Placental pericyte (primary cell): ENCODE measurements at places on chromosomes 2 and 18. TPM values are rescaled to one million over a fixed set of nuclear protein-coding genes. Genes with fewer than 3 reads are reported as not detected.

MERTK gene
- total RNA-seq: 0.14 and 0.44 TPM in 2 replicates

LRATD1 gene
- 0.43 TPM in 1 of 2 replicates, not detected in the other for total RNA-seq

ANXA4 gene
- total RNA-seq: 24.1 and 32.8 TPM in 2 replicates

C2orf78 gene
- not detected in 2 replicates for total RNA-seq

KCNG3 gene
- total RNA-seq: not detected in 2 replicates

GPAT2 gene
- total RNA-seq: 1.3 TPM in 2 replicates

VWA3B gene
- not detected in 2 replicates for total RNA-seq

CDH2 gene
- 121 and 355 TPM in 2 replicates for total RNA-seq

MARCO gene
- total RNA-seq: not detected in 2 replicates

TMEFF2 gene
- total RNA-seq: under 0.01 TPM in 1 of 2 replicates, not detected in the other
